ENCODE measurements at places on chromosomes 1 and 21.
A peak's percentile ranks its signal among the peaks of the same experiment; 100 is the strongest.

DNA sequence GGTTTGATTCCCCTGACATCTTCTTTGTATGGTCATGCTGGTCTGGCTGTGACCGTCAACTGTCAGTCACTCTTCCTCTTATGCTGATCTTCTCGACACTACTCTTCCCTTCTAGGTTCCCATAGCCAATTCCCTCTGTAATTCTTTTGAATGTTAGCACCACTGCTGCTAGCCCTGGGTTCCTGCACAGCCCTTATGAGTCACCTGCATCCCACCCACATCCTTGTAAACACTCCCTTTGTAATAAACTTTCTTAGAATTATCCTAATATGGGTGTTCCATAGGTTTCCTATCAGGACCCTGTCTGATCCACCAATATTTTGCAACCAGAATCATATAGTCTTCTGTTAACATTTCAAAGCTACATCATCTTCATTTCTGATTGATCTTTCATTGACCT is 37.1 kb downstream of the JUN start:
- no peak for DNase-seq

DNA sequence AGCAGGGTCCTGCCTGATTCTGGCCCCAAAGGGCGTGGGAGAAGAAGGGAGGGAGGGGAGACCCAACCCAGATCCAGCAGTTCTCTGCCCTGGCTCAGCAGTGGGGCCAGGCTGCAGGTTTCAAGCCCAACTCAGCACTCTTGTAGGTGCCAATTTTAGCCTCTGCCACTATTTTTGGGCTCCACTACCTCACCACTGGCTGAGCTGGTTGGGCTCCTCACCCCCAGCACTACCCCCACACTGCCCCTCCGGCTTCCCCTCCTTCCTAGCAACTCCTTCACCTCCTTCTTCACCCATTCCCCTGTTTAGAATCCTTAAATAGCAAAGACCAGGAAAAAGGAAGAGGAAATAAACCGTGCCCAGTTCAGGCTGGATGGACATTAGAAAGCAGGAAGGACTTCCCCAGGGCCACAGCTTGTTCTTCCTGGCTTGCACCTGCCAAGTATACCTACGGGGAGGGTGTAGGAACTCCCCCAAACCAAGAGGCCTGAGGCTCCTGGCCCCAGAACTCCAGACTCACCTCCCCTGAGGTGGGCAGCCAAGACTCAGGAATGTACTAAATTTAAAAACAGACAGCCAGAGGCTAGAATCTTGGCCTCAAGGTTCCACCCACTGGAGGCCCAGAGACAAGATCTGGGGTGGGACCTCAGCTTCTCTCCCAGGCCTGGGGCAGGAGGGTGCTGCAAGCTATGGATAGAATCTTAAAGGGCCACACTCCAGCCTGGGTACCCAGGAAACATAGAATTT is 1.4 kb upstream of the ARHGEF2 start:
- peak; percentile 81 for DNase-seq

- no peak for DNase-seq
Observed at GRCh38 chr1:225980005-225980836, 18.9 kb downstream of the SDE2 start.

DNA sequence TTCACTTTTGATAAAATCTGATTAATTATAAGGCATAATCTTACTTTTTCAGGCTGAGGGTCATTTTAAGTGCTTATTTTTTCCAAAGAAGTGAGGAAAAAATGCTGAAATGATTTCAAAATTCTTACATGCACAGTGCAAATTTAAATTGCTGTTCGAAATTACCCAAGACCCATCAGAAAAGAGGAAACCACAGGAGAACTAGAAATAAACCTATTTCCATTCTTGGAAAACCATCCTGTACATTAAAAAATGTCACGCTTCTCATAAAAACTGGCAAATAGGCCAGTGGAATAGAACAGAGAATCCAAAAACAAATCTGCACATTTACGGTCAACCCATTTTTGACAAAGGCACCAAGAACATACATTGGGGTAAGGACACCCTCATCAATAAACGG is 414.9 kb downstream of the SMYD3 start:
- no peak for DNase-seq

Measured in cardiac septum (tissue), 1 donor.